ENCODE measurements at places on chromosomes 2 and 18.

DNA sequence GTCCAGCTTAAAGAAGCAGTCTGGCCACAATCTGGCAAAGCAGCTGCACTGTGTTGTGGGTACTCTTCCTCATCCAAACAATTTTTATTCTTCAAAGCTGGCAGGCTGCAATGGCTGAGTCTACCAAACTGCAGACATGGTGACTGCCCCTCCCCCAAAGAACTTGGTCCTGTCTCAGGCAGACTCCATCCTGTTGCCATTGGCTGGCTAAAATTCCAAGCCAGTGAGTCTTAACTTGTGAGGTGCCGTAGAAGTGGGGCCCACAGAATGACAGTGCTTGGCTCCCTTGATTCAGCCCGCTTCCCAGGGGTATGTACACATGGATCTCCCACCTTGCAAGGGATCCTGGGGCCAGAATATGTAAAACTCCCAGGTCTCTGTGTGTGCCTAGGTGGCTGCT lies 14.5 kb upstream of the NXPH2 start:
- DNase-seq = no peak

DNA sequence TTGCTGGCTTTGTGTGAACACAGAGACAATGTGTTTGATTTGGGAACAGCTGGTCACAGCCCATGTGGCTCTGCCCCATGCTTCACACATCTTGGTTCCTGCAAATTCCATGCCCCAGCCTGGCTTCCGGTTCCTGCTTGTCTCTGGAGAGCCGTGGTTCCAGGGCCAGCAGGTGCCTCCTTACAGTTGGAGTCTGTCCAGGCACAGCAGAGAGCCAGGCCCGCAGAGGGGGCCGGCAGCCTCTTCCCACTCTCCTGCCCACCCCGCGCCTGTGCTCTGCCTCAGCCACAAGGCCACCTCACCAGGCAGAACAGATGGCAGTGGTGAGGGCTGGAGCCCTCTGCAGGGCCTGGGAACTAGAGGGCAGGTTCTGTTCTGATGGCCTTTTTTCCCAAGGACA lies 81.5 kb downstream of the LDLRAD4 start:
- no peak for DNase-seq

DNA sequence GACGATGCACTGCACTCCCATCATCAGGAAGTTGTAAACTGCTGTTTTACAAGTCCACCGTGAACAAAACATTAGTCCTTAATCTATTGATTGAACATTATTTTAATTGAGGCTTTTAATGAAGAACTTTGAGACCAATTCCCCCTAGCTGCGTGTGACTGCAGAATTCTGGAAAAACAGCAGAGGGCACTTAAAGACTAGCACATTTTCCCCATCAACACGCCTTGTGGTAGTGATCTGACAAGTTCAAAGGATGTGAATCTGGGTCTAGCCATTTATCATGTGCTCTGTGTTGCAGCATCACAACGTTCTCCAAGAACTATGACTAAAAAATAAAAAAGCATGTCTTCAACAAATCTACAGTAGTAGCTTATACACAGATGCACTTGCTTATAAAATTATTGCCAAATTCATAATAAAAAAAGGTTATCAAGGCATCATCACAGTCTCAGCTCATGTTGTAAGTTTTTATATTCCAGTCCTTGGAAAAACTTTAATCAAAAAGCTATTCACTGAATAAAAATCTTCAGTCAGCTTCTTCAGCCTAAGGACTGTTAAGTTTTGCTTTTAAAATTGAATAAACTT lies 35.8 kb downstream of the SKOR2 start:
- peak; percentile 20 for DNase-seq

DNA sequence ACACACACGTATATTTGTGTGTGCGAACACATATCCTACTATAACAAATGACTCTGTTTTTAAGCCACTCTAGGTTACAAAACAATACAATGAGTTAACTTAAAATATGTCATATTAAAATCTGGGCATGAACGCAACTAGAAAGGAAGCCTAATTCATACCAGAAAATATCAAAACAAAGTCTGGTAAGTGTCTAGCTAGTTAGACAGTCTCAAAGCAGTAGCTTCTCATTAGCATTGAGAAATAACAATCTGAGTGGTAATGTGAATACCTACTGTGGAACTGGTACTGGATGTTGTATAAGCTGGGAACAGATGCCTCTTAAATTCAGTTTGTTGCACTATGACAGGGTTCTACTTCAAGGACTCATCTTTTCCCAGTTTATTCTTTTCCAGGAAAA lies 32.5 kb upstream of the WIPF1 start:
- DNase-seq = no peak

GRCh38 chr2:210531482-210531881 lies 24.9 kb upstream of the CPS1 start:
- no peak for DNase-seq

All from left renal pelvis (tissue), 4 donors.